ENCODE measurements at places on chromosomes 1 and 21.

- DNase-seq: no peak
Observed at GRCh38 chr1:13667691-13668090, 32.3 kb upstream of the PRDM2 start.

DNA sequence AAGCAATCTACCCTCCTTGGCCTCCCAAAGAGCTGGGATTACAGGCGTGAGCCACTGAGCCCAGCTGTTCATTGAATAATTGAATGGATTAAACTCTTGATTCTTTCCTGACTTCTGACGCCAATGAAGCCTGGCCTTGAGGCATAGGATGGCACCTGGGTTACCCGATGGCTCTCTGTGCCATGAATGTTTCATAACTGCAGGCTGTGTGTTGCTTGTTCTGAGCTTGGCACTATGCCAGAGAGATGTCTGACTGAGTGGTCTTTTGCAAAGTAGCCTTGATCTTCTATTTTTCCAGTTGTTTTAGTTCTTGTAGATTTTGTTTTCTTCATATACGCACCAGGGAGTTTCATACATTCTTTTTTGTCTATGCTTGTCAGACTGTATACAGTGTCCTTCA, 38.5 kb upstream of the AK4 start:
- DNase-seq: no peak

GRCh38 chr1:225774281-225775147, 3.1 kb upstream of the SRP9 start:
- DNase-seq: no peak

- no peak for DNase-seq
Observed at GRCh38 chr1:229624521-229625070, 1.3 kb downstream of the TAF5L start.

DNA sequence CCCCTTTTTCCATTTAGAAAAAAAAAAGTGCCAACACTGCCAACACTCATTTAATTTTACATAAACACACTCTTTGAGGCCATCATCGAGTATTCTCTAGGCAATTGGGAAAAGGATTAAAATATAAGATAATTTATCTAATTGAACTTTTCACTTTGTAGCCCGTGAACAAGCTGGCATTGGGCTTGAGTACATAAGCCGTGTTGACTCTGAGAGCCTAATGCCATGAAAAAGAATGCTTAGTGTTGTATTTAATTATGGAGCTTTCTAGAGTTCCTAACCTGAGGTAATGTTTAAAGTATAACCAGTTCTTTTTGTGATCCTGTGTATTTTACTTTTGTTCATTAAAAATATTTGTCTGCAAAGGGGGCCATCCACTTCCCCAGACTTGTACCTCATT, 193.8 kb downstream of the LYPLAL1 start:
- no peak for DNase-seq

DNA sequence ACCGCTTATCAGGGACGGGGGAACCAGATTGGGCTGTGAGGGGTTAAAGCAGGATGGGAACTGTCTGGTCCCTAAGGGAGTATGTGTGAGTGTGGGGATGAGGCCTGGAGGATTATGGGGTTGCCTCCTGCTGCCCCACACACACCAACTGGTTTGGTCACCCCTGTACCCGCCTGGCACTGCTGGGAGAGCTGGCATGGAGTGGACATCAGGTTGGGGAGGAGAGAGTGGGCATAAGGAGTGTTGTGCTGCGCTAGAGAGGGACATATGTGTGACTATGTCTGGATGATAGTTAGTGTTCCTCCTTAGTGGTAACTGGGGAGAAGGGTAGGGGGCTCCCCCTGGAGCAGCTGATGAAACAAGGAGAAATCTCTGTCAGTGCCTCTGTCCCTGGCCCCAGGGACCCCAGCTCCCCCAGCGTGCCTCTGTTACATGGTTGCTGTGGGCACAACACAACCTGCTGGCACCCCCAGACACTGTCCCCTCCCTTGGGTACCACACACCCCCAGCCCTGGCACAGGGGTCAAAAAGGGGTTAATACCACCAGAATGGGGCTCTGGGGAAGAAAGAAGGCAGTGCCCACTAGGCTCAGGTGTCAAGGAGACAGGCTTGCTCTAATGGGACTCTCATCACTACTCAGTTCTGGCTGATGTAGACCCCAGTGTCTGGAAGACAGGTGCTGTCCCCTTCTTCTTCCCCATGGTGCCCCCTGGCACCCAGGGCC, 1.9 kb downstream of the ZBTB7B start:
- peak; percentile 18 for DNase-seq

- DNase-seq: no peak
Observed at GRCh38 chr1:178986204-178986603, 39.5 kb upstream of the FAM20B start.

DNA sequence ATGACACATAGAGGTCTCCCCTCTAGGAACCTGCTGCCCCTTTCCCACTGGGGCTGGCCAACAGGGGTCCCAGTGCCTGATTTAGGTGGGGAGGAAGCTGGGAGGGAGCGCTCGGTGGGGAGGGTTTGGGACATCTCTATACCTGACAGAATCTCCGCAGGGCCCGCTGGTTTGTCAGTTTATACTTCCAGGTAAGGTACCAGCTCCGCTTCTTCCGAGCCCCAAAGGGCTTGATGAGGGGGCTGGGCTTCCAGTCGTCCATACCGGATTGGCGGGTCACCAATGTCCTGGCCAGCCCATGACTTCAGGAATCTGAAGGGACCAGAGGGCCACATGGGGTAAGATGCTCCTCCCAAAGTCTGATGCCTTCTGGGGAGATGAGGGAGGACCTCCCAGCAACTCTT, 672 bp downstream of the POMGNT1 start:
- no peak for DNase-seq

DNA sequence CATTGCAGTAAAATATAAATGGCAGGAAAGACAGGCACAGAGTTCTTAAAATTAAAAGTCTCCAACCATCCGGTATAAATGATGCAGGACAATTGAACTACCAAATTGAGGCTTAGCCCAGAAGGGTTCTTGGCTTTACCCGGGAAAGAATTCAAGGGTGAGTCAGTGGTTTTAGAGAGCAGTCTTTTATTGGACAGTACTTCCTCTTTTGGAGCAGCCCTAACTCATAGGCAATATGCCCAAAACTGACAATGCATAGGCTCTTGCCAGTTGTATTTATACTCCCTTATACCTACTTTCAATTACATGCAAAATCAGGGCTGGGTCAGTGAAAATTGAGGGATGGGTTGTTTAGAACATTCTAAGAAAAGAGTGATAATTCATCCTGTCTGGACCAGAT, 1628.9 kb upstream of the PRMT6 start:
- DNase-seq: no peak

DNA sequence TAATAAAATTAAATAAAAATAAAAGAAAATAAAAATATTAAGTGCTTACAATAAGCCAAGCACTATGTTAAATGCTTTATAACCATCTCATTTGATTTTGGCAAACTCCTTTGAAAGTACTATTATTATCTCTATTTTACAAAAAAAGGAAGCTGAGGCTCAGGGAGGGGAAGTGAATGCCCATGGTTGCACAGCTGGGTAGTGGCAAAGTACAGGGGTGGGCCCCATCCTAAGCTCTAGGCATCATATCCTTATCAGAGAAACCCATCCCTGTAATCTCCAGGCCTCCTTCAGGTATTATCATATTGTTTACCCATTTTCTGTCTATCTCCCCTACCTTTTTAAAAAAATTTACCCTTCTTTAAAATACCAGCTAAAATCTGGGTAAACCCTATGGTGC, 2.3 kb upstream of the MED18 start:
- no peak for DNase-seq

GRCh38 chr1:230141021-230141648, 74.1 kb downstream of the GALNT2 start:
- DNase-seq: no peak

DNA sequence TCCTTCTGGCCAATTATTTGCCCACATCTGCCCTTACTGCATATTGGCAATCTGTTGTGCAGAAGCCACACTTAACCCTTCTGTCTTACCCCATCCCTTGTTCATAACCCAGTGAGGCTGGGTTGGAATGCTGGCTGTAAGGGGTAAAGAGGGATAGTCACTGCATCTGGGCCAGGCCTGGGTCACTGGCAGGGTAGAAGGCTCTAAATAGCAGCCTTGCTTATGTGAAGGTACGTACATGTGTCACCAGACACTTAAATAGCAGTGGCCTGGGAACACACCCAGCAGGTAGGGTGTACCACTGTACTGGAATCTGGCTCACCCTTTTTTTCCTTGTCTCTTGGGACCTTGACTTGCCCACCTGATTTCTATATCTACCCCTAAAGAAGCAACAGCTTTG, 9.9 kb upstream of the TARS2 start:
- DNase-seq: no peak

DNA sequence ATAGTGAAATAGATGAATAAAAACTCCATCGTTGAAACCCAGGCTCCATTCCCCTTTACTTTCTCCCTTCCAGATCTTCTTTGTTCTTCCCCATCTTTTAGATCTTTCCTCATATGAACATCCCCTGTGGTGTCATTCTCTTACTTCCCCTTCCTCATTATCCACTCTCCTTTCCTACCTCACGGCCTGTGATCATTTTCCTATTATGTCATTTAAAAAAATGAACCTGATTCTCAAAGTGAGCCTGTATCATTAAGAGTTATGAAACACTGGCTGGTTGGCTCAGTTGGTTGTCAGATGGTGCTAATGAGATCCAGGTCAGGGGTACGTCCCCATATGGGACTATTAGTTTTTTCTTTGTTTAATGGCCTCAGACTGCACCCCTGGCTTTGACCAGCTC, 38.3 kb downstream of the TCEANC2 start:
- no peak for DNase-seq

DNA sequence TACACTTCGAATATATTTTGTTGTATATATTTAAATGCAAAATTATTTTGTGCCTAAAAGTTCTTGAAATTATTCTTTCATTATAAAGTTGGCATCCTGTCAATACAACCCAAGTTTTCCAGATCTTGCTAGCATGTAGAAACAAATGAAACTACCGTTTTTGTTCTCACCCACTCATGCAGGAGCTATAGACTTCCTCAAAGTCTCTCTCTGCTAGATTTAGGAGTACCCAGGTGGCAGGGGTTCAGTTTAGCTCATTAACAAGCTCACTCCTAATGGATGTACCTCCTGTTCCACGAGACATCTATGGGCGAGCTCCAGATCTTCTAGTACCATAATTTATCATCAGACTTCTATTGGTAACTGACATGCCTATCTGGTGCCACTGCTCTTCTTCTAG, 390.2 kb upstream of the POU3F1 start:
- DNase-seq: no peak

DNA sequence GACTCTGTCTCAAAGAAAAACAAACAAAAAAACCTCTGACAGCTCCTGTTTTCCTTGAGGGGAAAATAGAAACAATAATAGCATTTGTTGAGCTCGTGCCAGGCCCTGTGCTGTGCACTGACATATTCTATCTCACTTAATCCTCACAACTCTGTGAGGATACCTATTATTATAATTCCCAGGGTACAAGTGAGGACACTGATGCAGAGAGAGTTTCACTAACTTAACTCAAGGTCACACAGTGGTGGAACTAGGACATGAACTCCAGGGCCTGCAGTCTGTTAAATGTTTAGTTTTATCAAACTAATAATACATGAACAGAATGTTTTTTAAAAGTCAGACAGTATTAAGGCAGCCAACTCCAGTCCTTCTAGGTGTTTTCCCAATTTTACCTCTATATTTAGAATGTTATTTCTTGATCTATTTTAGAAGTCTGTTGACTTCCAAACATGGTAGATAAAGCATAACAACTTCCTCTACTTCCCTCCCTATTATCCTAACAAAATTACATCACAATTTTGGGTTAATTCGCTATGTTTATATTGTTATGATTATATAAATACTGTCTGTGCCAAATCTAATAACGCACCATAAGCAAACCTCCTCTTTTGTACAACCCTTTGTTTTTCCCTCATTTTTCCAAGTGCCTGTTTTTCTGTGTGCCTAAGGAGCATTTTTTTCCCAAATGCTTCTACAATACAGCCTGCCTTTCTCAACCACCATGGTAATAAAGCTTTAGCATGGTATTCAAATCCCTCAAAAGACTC, 4.9 kb downstream of the FNDC5 start:
- no peak for DNase-seq

DNA sequence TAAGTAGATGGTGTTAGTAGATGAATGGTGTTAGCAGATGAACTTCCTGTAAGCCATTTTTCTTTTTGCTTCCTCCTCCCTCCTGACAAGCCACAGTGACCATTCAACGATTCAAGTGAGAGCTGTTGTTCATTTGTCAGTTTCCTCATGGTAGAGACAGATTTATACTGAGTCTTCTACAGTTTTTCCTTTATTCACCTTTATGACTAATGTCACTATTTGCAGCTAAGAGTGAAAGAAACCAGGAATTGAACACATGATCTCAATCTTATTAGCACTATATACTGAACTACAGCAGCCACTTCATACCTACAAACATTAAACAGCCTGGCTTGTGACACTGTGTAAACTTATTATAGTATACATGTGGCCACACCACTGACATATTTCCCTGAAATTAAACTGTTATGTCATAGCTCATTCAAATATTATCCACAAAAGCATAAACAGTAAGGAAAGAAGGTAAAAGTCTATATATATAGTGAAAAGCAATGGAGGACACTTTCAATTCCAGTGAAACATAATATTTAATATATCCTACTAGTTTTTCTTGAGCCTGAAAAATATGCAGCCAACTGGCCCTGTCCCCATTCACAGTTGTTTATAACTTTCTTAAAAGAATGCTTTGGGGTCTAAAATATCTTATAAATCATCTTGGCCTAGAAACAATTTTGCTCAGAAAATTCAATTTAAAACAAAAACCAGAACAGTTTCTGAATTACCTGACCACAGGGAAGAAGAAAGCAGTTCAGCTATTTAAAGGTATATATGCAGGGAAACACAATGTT, 566.9 kb upstream of the ZRANB2 start:
- no peak for DNase-seq

GRCh38 chr1:175221557-175222175, 29.1 kb upstream of the KIAA0040 start:
- DNase-seq: no peak

DNA sequence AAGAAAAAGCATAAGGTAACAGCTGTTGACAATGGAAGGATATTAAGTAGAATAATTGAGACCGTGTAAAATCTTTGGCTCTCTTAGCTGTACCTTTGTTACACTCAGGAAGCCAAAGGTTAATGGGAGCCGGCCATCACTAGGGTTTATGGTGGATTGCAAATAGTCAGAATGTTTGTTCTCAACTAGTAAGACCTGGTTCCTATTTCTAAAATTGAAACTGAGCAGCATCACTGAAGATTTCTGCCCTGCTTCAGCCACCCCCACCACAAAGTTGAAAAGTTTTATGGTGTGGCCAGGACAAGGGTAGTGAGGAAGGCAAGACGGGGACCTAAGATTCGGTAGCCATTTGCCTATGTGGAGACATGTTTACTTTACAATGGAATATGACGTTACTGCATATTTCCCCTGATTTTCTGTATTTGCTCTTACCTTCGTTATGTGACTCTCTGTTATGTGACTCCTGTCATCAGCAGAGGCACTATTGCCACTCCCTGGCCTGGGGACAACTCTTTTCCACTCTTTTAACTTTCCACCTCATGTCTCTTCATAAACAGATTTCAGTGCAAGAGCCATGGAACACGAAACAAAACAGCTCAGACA, 41.4 kb upstream of the KIF1B start:
- no peak for DNase-seq

GRCh38 chr1:79543394-79543793, 536.9 kb upstream of the ADGRL4 start:
- DNase-seq: no peak
